Purkinje cell (primary cell): ENCODE measurements at places on chromosomes 7 and 10. TPM values are rescaled to one million over a fixed set of nuclear protein-coding genes. Genes with fewer than 3 reads are reported as not detected.

The PDE1C gene
- polyA plus RNA-seq = 31.3 and 39.5 TPM in 2 replicates

The KCNH2 gene
- 4.1 and 6.4 TPM in 2 replicates for polyA plus RNA-seq

The CLEC5A gene
- not detected in 2 replicates for polyA plus RNA-seq

The H2BK1 gene
- not detected in 2 replicates for polyA plus RNA-seq

The ZFAND4 gene
- polyA plus RNA-seq = 18.9 and 24.3 TPM in 2 replicates

The RAMP3 gene
- polyA plus RNA-seq = 0.24 and 0.86 TPM in 2 replicates

The PYROXD2 gene
- 1.7 and 4.4 TPM in 2 replicates for polyA plus RNA-seq

The FOXP2 gene
- 24.4 and 41.5 TPM in 2 replicates for polyA plus RNA-seq

The RBM20 gene
- polyA plus RNA-seq = 0.90 and 1.6 TPM in 2 replicates

The MRC1 gene
- not detected in 2 replicates for polyA plus RNA-seq
